Fibroblast of skin of back (primary cell): ENCODE measurements at places on chromosomes 7 and 10.

- DNase-seq: no peak
Observed at GRCh38 chr7:90834771-90835170, 238.7 kb downstream of the CDK14 start.

GRCh38 chr7:119270045-119270464, 1002.9 kb upstream of the KCND2 start:
- DNase-seq: peak; percentile 68

DNA sequence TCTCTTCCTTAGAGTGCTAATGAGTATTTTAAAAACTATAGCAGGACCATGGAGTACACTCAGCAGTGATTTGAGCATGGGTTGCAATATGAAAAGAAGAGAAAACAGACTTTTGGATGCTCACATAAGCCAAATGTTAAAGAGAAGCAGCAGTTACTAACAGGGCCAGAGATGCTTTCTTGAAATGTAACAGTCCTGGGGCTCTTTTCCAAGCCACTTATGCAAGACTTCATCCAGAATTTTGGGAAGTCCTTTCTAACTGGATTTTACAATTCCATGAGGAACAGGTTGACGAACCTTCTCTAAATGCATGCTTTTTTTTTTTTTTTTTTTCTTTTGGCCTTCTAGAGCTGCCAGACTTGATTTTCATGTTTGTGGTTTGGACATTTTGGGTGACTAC, 282.0 kb downstream of the SEC23IP start:
- no peak for DNase-seq

GRCh38 chr10:118842843-118843624, 88.3 kb upstream of the CACUL1 start:
- no peak for DNase-seq

GRCh38 chr7:99707096-99707495, 27.3 kb upstream of the CYP3A5 start:
- peak; percentile 2 for DNase-seq

- DNase-seq: no peak
Observed at GRCh38 chr7:45684910-45685618, 110.9 kb downstream of the ADCY1 start.

- DNase-seq: no peak
Observed at GRCh38 chr10:50375051-50375452, 123.7 kb upstream of the ASAH2 start.

DNA sequence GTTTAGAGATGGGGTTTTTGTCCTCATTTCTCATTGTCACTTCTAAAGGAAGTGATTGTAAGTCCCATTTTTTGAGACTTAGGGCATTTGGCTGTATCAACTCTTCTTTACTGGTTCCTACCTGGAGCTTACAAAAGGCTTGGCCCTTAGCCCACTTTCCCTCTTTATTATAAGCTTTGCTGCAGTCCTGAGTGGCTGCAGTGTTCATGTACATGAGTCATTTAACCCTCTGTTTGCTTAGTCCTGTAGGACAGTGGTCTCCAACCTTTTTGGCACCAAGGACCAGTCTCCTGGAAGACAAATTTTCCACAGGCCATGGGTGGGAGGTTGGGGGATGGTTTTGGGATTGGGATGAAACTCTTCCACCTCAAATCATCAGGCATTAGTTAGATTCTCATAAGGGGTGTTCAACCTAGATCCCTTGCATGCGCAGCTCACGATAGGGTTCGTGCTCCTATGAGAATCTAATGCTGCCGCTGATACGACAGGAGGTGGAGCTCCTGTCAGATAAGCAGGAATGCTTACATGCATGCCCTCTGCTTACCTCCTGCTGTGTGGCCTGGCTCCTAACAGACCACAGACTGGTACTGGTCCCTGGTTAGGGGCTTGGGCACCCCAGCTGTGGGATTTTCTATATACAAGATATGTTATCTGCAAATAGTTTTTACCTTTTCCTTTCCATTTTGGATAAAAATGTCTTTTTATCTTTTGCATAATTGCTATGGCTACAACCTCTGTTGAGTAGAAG, 99.7 kb downstream of the CCSER2 start:
- no peak for DNase-seq

- peak; percentile 51 for DNase-seq
Observed at GRCh38 chr10:32005050-32005449, 51.2 kb downstream of the KIF5B start.

DNA sequence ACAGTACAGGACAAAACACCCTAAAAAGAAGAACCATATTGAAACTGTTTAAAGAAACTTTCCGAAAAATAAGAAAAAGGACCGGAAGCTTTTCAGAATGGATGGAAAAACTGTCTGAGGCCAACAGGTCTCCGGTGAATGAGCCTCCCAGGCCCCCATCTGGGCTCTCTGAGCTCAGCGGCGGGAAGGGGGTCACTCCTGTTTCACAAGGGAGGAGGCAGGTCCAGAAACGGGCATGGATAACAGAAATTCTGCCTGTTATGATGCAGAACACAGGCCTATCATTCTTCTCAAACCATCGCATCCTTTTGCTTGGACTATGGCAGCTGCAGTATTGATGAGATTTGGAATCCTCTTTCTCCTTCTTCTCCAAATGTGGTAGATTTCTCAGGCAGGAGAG, 58.9 kb upstream of the SHH start:
- DNase-seq: no peak

DNA sequence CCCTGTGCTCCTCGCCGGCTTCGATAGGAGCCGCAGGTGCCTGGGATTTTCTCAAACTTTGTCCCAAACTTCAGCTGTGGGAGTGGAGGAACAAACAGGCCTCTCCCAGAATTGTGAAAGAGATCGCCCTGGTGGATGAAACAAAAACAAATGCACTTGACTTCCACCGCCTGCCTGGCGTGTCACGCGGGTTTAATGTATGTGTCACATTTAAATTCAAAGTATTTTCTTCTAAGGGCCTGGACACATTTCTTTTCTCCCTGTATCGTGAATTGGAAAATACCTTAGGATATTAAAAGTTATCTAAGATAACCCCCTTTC, 694 bp upstream of the WASL start:
- peak; percentile 73 for DNase-seq

DNA sequence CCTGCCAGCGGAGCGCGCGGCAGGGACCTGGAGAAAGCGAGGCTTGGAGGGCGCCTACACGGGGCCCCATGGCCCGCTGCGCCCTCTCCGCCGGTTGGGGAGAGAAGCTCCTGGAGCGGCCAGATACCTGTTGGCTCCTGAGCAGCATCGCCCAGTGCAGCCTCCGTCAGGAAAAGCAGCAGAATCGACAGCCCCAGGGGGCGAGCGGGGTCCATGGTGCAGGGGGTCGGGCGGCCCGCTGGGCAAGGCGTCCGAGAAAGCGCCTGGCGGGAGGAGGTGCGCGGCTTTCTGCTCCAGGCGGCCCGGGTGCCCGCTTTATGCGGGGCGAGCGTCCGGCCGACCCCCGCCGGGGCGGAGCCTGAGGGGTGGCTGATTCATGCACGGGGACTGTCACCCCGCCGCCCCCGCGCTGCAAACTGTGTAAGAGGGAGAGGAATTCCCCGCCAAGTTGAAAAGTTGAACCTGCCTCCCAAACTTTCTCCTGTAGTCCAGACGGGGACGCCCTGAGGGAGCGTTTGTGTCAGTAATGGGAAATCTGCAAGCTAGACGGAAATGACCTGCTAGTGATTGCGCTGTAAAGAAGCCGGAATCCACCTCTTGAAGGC, at the start of gene TFPI2:
TSS of gene TFPI2 (minus strand) at position 290 of the 605 bp plus-strand sequence. CDS start at position 215, 75 bp downstream.
- peak; percentile 58 for DNase-seq
